ENCODE measurements at places on chromosomes 1 and 21.
A peak's percentile ranks its signal among the peaks of the same experiment; 100 is the strongest.

DNA sequence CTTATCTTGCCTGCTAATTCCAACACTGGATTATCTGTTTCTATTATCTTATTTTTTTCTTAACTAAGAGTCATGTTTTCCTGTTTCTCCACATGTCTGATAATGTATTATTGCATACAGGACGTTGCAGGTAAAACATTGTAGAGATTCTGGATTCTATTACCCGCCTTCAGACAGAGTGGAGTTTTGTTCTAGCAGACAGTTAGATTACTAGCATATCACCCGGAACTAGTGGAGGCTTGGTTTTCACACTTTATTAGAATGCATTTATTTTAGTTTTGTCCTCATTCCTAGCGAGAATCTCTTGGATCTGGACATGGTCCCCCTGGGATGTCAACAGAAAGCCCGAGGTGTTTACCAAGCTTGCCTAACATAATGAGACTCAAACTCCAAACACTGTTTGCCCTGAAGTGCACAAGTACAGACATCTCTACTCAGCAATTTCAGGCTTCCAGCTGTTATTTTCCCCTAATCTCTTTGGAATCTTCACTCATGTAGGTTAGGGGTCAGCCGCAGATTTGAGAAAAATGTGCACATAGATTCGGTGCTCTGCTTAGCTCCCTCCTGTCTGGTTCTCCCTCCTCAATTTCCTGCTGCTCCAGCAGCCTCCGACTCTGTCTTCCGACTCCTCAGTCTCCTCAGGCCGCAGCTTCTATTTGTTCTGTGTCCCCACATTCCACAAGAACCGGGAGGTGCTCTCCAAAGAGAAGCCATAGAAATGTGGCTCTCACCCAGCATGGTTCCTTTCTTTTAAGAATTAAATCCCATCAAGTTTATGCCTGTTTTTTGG lies 36.8 kb upstream of the PTPRF start:
- no peak for DNase-seq

GRCh38 chr21:45835301-45836267 lies 146.0 kb upstream of the COL6A1 start:
- no peak for DNase-seq

DNA sequence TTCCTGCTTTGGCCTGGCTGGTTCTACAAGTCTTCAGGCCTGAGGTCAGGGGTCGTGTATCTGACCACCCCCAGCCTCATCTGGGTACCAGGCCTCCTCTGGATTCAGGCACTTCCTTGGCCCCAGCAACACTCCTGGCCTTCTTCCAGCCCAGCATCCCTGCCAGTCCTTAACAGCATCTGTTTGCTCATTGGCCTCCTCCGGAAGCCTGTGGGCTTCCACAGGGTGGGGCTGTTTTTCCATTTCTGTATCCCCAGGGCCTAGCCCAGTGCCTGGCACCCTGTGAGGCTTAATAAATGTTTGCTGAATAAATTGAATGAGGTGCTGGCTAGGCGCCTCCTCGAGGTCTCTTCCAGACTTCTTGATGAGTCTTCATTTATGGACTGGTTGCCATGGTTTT lies 21.5 kb upstream of the GPR37L1 start:
- DNase-seq, result no peak

DNA sequence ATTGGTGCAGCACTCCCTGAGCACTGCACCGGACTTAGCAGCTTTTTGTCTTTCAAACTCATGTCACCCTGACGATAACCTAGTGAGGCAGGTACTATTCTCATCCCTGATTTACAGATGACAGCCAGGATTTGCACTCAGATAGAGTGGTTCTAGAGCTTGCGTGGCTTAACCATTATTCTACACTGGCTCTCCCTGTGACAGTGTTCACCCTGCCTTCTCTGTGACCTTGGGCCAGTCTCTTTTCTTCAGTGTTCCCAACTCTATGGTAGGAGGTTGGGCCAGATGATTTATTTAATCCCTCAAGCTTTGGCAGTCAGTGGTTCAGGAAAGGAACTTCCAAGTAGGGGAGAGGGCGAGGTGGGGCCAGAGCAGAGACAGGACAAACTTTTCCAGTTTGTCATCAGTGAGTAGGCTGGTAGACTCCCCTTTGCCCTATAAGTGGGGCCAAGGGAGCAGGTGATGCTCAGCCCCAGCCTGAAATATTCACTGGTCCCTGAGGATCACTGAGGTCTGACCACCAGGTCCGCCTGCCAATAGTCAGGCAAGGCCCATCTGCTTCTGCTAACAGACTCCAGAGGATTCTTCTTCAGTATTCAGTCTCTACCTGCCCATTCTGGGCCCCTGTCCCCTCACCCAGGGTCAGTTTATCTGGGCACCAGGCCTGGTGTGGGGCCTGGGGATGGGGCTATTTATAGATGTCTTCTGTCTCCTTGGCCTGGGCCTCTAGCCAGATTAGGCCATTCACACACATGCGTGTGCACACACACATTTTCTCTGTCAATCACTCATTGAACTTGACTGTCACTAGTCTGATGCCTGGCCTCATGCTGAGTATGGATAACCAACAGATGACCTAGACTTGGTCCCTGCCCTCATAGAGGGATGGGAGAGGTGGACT lies 8.8 kb upstream of the FABP3 start:
- DNase-seq, result peak; percentile 70

GRCh38 chr1:11860083-11860482 lies 1.3 kb upstream of the NPPB start:
- DNase-seq, result no peak

- no peak for DNase-seq
Measured at GRCh38 chr1:149846593-149847466, 52.5 kb upstream of the BOLA1 start.

DNA sequence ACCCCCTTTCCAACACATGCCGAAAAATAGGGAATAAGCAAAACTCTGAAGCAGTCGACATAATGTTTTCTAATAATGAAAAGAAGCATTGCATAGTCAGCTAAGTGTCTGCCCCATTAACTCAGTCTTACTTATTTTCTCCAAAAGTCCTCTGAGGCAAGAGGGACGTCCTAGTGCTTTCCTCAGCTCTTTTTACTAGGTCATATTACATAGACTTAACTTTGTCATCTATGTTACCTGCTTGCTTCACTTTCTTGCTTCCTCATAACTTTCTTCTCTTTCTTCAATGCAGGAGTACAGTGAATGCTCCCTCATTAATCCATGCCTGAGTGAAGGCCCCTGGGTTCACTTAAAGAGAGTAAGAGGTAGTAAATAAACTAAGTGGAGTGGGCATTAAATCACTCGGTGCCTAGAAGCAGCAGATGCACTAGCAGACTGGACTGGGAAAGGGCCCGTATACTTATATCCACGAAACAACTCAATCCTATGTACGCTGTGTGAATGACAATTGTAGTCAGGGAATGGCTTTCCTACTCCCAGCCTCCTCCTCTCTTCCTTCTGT lies 210.5 kb upstream of the SPAG17 start:
- DNase-seq, result no peak

DNA sequence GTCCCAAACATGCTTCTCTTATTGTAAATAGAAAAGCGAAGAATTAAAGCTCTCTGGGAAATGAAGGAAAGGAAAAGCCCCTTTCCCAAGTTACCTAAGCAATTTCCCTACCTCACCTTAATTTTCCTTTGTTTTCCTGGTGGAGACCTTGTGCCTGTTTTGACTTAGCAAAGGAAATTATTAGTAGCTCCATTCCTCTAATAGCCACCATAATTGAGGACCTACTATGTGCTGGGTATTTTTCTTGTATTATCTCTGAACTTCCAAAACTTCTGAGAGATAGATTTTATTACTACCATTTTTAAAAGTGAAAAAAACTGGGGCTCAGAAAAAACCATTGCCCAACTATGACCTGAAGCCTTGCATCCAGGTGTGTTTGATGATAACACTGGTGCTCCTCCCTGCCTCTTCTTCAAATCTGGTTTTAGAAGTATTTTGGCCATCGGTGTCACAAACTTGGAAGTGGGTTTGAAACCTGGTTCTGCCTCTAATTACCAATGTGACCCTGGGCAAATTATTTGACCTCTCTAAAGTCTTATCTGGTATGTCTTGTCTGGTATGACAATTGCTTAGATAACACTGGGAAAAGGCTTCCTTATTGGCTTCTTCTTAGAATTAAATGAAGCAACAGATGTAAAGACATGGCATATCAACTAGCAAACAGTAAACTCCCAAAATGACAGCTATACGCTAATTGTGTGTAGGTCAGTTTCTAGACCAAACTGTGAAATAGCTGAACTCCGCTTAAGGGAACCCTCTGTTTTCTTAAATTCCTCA lies 39.5 kb downstream of the BCL9 start:
- no peak for DNase-seq

GRCh38 chr21:15209224-15209623 lies 144.4 kb upstream of the NRIP1 start:
- DNase-seq, result no peak

GRCh38 chr1:19309123-19309813 lies 2.7 kb downstream of the AKR7A2 start:
- DNase-seq, result no peak

GRCh38 chr1:214352838-214353237 lies 71.9 kb downstream of the SMYD2 start:
- DNase-seq, result peak; percentile 60

DNA sequence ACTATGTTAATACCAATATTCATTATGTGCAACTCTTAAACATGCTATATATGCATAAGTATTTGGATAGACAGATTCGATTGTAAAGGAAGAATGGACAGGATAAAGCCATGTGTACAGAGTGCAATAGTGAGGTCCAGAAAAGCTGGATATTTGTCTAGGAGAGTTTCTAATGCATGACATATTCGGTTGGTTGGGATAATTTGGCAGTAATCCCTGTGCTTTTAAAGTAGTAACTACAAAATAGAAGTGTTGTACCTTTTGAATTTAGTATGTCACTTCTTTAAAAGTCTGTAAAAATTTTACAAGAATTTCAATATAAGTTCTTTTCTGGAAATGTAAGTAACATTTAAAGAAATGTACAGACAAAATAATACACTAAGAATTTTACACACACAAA lies 774.5 kb downstream of the USP25 start:
- DNase-seq, result no peak

DNA sequence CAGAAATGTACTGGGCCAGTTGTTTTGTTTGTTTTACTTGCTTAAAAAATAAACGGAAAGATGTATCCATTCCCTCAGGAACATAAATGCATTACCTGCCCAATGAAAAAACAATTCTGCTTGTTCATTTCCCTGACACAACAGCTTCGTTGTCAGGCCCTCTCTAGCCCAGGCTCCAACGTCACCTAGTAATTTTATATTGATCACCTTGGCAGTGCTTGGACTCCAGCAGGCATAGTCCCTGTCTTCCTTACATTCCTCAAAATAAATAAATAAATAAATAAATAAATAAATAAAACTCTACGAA lies 1.2 kb downstream of the CEP170 start:
- no peak for DNase-seq

DNA sequence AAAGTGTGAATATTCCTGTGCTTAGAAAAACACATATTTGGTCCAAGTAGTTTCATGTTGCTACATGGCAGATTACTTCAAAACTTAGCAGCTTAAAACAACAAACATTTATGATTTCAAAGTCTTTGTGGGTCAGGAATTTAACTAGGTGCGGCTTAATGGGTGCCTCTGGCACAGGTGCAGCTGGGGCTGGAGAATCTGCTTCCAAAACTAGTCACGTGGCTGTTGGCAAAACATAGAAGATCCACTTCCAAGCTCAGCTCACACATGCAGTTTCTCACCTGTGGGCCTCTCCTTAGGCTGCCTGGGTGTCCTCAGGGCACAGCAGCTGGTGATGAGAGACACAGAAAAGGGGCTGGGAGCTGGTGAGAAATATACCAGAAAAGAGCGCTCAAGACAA lies 263.4 kb downstream of the TTLL7 start:
- no peak for DNase-seq

GRCh38 chr1:150257624-150258585 lies at the start of gene CA14:
TSS of gene CA14 (plus strand) at chr1:150257774. CDS start at chr1:150258129, 355 bp downstream.
- DNase-seq, result no peak

- no peak for DNase-seq
Measured at GRCh38 chr1:26097696-26098095, 13.9 kb upstream of the PDIK1L start.

- DNase-seq, result no peak
Measured at GRCh38 chr1:167634435-167634834, 4.4 kb downstream of the RCSD1 start.

DNA sequence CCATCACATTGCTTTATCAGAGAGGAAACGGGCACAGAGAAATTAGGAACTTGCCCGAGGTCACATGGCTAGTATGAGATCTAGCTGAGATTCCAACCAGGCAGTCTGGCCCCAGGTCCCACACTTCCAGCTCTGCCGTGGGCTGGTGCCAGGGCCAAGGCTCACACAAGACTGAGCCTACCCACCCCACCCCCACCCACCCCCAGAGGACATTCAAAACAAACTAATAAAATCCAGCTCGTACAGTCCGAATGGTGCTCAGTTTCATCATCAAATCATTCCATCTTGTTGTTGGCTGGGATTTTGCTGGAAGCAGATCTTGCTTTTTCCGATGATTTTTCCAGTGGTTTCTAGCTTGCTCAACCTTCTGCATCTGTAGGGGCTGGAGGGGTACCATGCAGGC lies 27.9 kb downstream of the MATN1 start:
- peak; percentile 86 for DNase-seq

DNA sequence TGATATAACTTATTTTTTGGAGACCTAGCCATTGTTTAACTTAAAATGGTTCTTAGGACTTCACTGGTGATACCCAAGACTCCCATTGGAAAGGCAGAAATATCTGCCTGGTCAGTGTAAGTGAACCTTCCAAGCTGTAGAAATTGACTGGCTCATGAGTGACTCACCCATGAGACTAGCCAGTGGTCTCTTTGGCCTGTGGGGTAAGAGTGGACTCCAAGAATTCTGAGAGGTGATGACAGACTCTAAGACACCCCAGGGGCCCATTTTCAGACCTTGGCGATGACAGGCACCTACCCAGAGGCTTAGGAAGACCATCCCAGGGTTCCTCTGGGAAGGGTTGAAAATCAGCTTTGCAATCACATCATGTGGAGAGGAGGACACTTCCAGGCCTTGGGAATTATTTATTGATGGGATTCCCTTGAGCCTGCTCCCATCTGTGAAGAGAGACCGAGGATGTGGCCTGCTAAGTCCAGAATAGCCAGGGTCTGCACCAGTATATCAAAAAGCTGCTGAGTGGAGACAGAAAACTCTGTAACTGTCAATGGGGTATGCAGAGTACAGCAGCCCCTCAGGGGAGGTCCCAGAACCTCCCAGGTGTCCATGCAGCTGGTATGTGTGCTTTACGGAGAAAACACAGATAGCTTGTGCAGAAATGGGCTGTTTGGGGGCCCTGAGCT lies 78.9 kb downstream of the KAZN start:
- no peak for DNase-seq

All from psoas muscle (tissue), 8 donors.